ENCODE measurements at places on chromosomes 2 and 18.
A peak's percentile ranks its signal among the peaks of the same experiment; 100 is the strongest.

GRCh38 chr2:128324897-128325410 lies 6.3 kb upstream of the HS6ST1 start:
- no peak for DNase-seq

DNA sequence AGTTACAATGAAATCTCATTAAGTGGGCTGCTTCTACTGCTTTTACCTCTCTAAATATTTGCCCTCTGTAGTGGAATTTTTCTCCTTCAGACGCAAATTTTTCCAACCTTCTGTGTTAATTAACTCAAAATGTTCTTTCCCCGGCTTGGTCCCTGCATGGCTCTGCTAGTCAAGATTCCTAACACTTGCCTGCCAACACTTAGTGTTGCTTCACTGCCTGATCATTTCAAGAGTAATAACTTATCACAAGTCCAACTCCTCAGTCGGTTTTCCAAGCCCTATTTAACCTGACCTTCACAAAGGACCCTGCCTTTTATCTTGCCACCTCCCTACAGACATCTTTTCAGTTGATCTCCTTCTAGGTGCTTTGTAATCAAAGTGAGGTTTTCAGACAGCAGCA lies 142.7 kb downstream of the HRH4 start:
- no peak for DNase-seq

DNA sequence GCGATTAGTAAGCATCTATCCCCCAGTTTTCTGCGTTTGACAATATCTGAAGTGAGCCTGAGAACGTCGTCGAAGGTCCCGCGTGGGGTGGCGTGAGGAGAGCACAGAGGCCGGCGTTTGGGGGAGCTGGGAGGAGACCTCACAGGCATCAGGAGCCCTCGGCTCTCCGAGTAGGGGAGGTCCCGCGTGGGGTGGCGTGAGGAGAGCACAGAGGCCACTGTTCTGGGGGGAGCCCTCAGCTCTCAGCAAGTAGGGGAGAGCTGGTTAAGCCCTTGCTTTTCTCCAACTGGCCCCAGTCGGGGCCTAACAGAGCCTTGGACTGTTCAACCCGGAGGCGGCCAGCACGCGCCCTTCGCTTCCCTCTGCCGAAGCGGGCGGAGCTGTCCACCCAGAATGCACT lies 134.3 kb downstream of the NFATC1 start:
- DNase-seq = no peak

GRCh38 chr18:76686737-76687231 lies 135.6 kb upstream of the ZNF236 start:
- DNase-seq = peak; percentile 45

GRCh38 chr2:221434142-221434541 lies 138.0 kb downstream of the EPHA4 start:
- DNase-seq = peak; percentile 73

- no peak for DNase-seq
Observed at GRCh38 chr2:36480636-36481035, 117.3 kb downstream of the FEZ2 start.

- no peak for DNase-seq
Observed at GRCh38 chr2:226037526-226037925, 638.0 kb downstream of the NYAP2 start.

GRCh38 chr2:47119001-47119400 lies 36.1 kb downstream of the STPG4 start:
- peak; percentile 73 for DNase-seq

DNA sequence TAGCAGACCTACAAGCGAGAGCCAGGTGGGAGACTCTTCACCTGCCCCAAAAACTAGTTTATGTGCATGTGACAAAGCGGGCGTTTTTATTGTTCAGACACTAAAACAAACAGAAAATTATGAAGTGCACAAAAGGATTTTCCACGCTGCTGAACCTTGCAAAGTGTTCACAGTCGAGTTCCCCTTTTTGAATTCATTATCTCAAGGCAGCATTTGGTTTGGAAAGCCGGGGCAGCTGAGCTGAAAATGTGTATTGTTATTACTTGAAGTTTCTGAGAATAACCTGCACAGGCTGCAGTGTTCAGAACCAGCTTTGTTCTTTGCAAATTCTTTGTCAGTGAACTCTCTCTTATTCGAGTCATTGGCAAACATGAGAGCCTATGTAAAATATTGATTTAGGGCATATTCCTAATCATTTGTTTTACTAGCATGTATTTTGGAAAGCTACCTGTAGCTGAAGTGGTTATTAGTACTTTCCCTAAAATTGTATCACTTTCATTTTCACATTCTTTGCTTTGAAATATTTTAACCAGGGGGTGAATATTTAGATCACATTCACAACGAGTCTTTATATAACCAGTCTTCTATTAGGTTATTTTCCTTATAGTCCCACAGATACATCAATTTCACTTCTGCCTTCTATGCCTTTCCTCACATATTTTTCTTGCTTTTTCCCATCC lies 59.5 kb downstream of the LRRTM1 start:
- DNase-seq = no peak

DNA sequence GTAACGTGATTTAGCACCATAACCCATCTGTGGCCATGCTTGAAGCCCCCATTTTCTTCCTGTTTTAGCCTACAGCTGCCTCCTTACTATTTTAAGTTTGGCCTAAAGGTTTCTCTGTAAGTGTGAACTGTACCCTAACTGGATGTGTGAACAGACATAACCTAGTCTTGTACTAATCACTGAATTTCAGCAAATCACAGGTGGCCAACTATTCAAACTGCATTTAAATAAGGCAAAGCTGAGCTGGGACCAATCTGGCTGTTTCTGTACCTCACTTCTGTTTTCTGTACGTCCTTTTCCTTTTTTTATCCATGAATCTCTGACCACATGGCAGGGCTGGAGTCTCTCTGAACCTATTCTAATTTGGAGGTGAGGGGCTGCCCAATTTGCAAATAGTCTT lies 452.7 kb upstream of the HS6ST1 start:
- no peak for DNase-seq

DNA sequence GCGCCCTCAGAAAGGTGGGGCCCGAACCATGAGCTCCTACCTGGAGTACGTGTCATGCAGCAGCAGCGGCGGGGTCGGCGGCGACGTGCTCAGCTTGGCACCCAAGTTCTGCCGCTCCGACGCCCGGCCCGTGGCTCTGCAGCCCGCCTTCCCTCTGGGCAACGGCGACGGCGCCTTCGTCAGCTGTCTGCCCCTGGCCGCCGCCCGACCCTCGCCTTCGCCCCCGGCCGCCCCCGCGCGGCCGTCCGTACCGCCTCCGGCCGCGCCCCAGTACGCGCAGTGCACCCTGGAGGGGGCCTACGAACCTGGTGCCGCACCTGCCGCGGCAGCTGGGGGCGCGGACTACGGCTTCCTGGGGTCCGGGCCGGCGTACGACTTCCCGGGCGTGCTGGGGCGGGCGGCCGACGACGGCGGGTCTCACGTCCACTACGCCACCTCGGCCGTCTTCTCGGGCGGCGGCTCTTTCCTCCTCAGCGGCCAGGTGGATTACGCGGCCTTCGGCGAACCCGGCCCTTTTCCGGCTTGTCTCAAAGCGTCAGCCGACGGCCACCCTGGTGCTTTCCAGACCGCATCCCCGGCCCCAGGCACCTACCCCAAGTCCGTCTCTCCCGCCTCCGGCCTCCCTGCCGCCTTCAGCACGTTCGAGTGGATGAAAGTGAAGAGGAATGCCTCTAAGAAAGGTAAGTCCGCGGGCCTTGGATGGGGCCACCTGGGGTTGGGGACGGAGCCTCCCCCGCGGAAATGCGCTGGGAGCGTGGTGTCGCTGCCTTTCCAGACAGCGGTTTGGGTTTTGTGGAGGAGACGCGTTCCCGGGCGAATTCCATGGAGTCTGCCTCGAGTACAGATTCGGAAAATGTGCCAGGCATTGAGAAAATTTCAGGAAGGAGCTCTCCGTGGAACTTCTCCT lies 559 bp downstream of the HOXD1 start:
- DNase-seq = no peak

GRCh38 chr18:59343926-59344325 lies 15.1 kb downstream of the LMAN1 start:
- no peak for DNase-seq

- DNase-seq = no peak
Observed at GRCh38 chr18:11379660-11380059, 229.7 kb upstream of the SLC35G4 start.

- no peak for DNase-seq
Observed at GRCh38 chr2:13474538-13474937, 757.8 kb downstream of the TRIB2 start.

- no peak for DNase-seq
Observed at GRCh38 chr18:22726469-22726868, 206.7 kb upstream of the RBBP8 start.

- peak; percentile 65 for DNase-seq
Observed at GRCh38 chr2:191927319-191927867, 80.5 kb upstream of the CAVIN2 start.

GRCh38 chr2:178700136-178700535 lies 107.1 kb downstream of the TTN start:
- DNase-seq = no peak

GRCh38 chr2:5609201-5609600 lies 83.0 kb upstream of the SOX11 start:
- no peak for DNase-seq

DNA sequence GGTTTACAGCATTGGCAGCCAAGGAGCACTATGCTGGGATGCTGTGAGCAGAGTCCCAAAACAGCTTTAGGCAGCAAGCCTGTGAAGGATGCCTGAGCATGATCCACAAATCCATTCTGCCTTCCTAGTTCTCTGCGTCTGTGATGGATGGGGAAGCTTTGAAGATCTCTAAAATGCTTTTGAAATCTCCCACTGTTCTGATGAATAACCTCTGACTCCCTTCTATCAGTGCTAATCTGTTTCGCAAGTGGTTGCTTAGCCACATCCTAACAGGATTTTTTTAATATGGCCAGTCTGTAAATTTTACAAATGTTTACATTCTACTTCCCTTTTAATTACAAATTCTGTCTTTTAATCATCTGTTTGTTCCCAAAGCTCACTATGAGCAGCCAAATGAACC lies 319.2 kb downstream of the GULP1 start:
- no peak for DNase-seq

DNA sequence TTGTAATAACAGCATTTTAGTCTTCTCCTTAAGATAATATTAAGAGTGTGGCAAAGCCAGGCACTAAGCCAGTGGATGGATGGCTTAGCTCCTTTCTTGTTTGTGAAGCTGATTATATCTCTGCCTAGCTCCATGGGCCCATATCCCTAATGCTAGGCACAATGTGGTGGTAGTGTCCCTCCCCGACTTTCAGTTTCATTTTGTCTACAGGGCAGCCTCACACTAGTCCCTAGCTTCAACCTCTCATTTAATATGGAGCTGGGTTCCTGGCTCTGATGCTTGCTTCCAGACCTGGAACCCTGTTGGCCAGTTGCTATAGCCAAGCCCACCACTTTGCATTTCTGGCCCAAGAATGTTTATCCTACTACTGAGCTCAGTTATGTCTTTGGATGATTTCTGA lies 437.0 kb upstream of the MEIS1 start:
- no peak for DNase-seq

- peak; percentile 81 for DNase-seq
Observed at GRCh38 chr18:59005262-59005661, 134.4 kb upstream of the SEC11C start.

GRCh38 chr2:97734061-97735051 lies 21.0 kb downstream of the ZAP70 start:
- no peak for DNase-seq

DNA sequence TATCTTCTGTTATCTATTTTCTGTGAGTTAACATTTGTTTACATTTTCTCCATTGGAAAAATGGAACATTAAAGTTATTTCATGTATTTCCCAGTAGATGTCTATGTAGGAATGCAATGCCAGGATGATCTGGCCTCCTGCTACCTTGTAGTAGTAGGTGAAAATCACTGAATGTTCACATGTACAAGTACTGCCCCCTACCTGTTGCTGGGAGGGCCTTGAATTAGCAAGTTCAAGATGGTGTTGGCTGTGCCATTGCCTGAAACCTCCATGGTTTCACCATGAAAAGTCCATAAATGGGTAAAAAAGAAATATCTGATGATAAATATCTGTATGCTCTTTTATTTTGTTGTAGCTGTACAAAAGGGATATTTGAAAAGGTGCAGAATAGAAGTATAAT lies 30.7 kb downstream of the XRCC5 start:
- DNase-seq = no peak

DNA sequence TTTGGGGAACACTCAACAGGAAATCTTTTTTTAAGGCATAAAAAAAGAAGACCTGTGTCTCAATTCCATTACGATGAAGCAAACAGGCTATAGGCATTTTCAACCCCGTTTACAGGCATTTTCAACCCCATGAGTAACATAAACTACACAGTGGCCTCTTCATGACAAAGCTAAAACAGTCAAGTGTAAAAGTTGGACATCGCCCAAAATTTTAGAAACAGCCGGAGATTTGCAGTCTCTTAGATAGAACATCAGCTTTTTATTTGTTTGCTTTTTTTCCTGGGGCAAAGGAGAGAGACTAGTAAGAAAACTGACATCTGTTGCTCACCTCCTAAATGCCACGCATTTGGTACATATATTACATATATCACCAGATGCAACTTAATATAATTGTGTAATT lies 173.7 kb downstream of the CMPK2 start:
- DNase-seq = no peak

GRCh38 chr2:38668779-38669479 lies 3.0 kb downstream of the GALM start:
- DNase-seq = no peak

DNA sequence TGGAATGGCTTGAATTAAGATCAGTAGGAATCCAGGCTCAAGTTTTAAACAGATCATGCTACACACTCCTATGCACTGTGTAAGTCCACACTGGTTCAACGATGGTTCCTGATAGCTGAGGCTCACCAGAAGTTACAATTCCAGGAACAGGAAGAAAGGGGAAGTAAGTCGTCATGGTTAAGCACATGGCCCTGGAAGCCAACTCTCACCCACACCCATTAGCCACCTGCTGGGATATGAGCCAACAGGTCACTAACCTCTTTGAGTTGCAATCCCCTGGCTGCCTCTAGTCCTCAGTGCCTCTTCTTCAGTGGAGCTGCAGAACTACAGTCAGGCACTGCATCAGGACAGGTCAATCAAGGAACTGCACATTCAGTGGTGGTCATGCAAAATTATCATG lies 133.5 kb downstream of the TMEM182 start:
- DNase-seq = no peak

- DNase-seq = peak; percentile 46
Observed at GRCh38 chr2:136125236-136125635, 7.3 kb upstream of the CXCR4 start.

GRCh38 chr2:239897596-239898235 lies 127.4 kb downstream of the NDUFA10 start:
- DNase-seq = no peak

DNA sequence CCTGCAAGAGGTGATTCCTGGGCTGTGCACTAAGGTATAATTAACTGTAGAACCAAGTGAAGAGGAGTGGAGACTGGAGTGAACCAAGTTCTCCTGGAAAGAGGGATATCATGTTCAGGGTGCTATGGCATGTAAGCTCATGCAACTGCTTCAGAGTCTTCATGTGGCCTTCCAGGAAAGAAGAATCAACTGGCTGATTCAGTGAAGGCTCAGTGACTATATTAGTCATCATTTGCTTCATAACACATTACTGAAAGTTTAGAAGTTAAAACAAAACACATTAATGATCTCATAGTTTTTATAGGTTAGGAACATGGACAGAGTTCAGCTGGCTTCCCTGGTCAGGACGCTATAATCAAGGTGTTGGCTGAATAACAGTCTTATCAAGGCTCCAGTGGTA lies 1200.8 kb upstream of the GYPC start:
- DNase-seq = no peak

- DNase-seq = no peak
Observed at GRCh38 chr2:135256531-135257260, 204.6 kb downstream of the RAB3GAP1 start.
